SK-N-DZ (cell line): ENCODE measurements at places on chromosomes 2 and 18.

- no peak for DNase-seq
Measured at GRCh38 chr2:239266779-239267287, 134.0 kb downstream of the HDAC4 start.

GRCh38 chr2:151862700-151863099, 34.5 kb upstream of the ARL5A start:
- no peak for DNase-seq

GRCh38 chr2:232406556-232407310, at the start of gene ALPG:
TSS of gene ALPG (plus strand) at chr2:232406844. CDS start at chr2:232406895, 51 bp downstream.
- no peak for DNase-seq

- DNase-seq = peak; percentile 49
Measured at GRCh38 chr2:88739985-88740600, 48.6 kb downstream of the RPIA start.

DNA sequence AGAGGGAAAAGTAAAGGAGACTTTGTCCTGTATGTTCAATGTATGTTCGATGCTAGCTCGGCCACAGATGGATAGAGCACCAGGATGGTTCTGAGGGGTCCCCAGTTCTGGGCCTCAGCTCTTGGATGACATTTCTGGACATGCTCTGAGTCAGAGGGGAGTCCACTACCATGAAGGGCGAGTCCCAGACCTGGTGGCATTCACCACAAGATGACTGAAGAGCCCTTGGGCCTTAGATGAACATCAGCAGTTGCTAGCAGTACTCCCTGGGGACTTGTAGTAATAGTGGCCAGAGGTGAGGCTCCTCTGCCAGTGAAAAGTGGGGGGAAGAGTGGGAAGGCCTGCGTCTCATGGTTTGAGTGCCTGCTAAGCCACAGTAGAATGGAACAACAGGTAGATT, 109.5 kb downstream of the GRB14 start:
- no peak for DNase-seq

GRCh38 chr2:196168181-196168580, 3.2 kb downstream of the STK17B start:
- DNase-seq = no peak

GRCh38 chr18:48455555-48456478, 46.6 kb upstream of the ZBTB7C start:
- DNase-seq = no peak
